Natural killer cell (primary cell): ENCODE measurements at places on chromosomes 7 and 10. TPM values are rescaled to one million over a fixed set of nuclear protein-coding genes. Genes with fewer than 3 reads are reported as not detected.

Gene ADAM22
- 5.4 TPM for total RNA-seq

Gene AKR1D1
- not detected for total RNA-seq

Gene ACTR3C
- total RNA-seq = 7.2 TPM

Gene HNRNPH3
- 132 TPM for total RNA-seq

Gene FGFBP3
- 2.0 TPM for total RNA-seq

Gene KCNIP2
- 1.6 TPM for total RNA-seq

Gene OR6B1
- total RNA-seq = not detected

Gene HOXA4
- 0.63 TPM for total RNA-seq

Gene ANKRD61
- total RNA-seq = not detected

Gene PRKCQ
- 61.3 TPM for total RNA-seq

Gene TAS2R38
- not detected for total RNA-seq

Gene ASB4
- total RNA-seq = not detected

Gene LRRC27
- total RNA-seq = 22.5 TPM

Gene AOAH
- total RNA-seq = 312 TPM

Gene PWWP2B
- total RNA-seq = 24.4 TPM

Gene VSIR
- total RNA-seq = 134 TPM

Gene CYP3A4
- total RNA-seq = not detected

Gene C10orf53
- total RNA-seq = not detected

Gene GNG11
- 0.57 TPM for total RNA-seq

Gene IDI2
- not detected for total RNA-seq

Gene LRIT1
- not detected for total RNA-seq

Gene GATAD1
- total RNA-seq = 32.5 TPM

Gene NKX2-3
- not detected for total RNA-seq

Gene SCIN
- not detected for total RNA-seq

Gene CARD11
- total RNA-seq = 233 TPM

Gene FFAR4
- total RNA-seq = not detected

Gene FXYD4
- total RNA-seq = not detected

Gene FOXI2
- not detected for total RNA-seq
